Frontal cortex (tissue), 4 donors: ENCODE measurements at places on chromosomes 1 and 21.

DNA sequence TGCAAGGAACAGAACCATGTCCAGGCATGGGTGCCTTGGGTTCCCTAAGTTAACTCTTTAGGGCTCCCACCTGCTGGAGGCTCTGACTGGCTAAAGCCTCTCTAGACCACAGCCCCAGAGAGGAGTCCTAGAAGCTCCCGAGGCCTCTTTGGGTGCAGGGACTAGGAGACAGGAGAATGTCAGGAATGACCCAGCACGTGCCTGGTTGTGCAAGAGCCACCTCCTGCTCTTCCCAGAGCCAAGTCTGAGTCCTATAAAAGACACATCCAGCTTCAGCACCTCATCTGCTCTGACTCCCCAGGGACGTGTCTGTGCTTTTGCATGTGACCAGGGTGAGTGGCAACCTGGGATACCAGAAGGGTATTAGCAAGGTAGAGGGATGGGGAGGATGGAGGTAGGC lies at the start of gene LCE2D:
Gene LCE2D, plus strand, starts transcription at position 283 of the 400 bp plus-strand sequence. CDS start 726 bp downstream, outside the sequence.
- DNase-seq: no peak

DNA sequence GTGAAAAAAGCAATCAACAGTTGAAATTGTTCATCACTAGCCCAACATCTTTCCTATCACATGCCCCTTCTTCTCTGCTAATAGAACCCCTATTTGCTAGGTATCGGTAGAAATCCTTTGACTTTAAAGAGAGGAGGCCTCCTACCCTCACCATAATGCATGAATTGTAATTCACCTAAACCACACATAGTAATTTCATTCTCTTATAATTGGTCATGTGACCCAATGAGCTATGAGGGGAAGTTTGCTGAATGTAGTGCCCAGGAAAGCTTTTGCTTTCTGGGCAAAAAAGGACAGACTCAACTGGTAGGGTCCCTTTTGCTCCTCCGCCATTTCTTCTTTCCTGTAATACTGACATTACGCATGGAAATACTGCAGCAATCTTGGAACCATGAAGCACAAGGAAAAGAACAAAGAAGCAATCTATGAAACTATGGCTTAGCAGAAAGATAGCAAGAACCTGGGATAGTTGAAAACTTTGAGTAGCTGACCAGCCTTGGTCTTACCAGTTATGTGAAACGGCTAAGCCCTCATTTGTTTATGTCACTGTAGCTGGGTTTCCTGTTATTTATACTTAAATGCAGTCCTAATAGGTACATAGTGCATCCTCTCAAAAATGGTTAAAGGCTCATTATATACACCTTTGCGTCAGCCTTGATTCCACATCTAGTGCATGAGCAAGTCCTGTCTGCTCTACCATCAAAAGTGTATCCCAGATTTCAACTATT lies 10.2 kb upstream of the CHI3L2 start:
- no peak for DNase-seq

DNA sequence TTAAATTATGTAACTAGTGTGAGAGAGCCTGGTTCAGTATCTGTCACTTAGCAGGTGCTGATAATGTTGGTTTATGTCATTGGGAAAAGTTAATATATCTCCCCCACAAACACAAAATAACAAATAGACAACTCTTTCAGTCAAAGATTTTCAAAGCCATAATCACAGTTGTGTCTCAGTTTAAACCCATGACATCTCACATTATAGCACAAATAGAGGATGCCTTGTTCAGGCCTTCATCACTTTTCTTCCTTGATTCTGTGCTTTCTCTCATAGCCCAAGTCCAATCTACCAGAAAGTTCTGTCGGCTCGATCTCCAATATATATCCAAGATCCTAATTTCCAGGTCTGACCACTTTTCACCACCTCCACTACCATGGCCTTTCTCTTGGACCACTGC lies 6.2 kb upstream of the EPS15 start:
- no peak for DNase-seq

GRCh38 chr21:35019631-35020032 lies 29.5 kb downstream of the RUNX1 start:
- no peak for DNase-seq

- DNase-seq: no peak
Measured at GRCh38 chr1:18109058-18109755, 1.6 kb downstream of the IGSF21 start.

GRCh38 chr1:160657250-160657781 lies 10.5 kb upstream of the SLAMF1 start:
- DNase-seq: no peak

DNA sequence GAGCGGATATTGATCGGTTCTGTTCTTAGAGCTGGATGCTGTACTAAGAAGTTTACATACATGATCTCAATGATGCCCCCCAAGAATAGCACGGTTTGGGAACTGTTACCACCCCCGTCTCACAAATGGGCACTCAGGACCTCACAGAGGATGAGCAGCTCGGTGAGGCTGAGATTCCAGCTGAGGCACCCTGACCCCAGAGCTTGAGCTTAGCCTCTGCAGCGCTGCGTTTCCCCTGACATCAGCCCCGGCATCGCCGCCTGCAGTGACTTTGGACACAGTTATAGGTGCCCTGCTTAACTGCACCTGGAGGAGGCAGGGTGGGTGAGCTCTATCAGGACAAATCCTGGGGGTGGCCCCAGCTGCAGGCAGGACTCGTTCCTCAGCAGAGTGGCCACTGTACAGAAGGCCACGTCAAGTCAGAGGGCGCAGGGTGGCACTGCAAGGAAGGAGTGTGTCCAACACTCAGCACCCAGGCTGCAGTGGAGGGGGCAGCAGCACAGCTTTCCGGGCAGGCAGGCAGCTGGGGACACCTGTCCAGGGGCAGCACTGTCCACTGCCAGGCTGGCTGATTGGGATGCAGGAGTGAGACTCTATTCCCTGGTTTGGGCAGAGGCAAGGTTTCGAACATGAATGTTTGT lies 65.8 kb upstream of the ABCG1 start:
- no peak for DNase-seq

GRCh38 chr1:78101514-78101913 lies 55.7 kb downstream of the GIPC2 start:
- no peak for DNase-seq

- no peak for DNase-seq
Measured at GRCh38 chr1:188027613-188028012, 1198.9 kb downstream of the PLA2G4A start.

DNA sequence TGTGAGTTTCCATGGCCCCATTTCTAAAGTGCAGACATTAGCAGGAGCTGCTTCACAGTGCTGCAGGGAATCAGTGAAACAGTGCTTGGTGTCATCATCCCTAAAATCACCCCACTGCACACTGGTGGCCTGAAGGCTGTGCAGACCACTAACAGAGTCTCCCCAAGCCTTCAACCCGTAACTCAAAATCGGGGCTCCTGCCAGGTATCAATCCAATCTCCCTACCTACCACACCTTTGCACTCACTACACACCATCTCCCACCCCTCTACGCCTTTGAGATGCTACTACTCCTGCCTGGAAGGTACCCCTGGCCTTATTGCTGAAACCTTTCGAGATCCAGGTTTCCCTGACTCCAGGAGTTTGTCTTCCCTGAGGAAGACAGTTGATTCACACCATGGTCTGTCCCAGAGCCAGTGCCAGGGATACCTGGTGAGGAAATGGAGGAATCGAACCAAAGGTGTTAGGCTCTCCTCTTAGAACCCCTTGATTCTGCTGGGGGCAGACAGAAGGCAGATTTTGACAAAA lies 25.5 kb downstream of the SLC2A1 start:
- no peak for DNase-seq

GRCh38 chr1:223487887-223488259 lies 94.7 kb downstream of the CCDC185 start:
- DNase-seq: no peak

- DNase-seq: no peak
Measured at GRCh38 chr1:114892194-114892918, 37.7 kb downstream of the SYCP1 start.

- DNase-seq: no peak
Measured at GRCh38 chr1:153610334-153610733, 2.6 kb downstream of the S100A16 start.

DNA sequence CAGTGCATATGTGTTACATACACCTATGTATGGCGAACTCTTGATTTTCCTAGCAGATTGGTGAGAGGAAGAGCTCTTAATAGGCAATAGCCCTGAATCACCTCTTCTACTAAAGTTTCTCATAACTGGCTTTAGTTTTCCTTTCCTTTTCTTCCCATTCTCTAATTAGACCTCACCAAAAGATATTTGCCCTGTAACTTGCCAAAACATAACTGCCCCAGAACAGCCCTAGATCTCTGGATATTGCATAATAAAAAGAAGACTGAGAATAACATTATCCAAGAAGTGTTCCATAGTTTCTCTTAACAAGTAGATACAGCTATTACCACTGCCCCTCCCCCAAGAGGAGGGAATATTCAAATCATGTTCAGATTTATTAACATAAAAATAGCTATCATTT lies 16.3 kb downstream of the SGIP1 start:
- no peak for DNase-seq

- no peak for DNase-seq
Measured at GRCh38 chr1:12669529-12670068, 25.7 kb downstream of the AADACL4 start.

- DNase-seq: no peak
Measured at GRCh38 chr21:39537571-39537970, 75.2 kb upstream of the B3GALT5 start.

GRCh38 chr1:22206551-22207125 lies 63.7 kb upstream of the WNT4 start:
- DNase-seq: no peak

DNA sequence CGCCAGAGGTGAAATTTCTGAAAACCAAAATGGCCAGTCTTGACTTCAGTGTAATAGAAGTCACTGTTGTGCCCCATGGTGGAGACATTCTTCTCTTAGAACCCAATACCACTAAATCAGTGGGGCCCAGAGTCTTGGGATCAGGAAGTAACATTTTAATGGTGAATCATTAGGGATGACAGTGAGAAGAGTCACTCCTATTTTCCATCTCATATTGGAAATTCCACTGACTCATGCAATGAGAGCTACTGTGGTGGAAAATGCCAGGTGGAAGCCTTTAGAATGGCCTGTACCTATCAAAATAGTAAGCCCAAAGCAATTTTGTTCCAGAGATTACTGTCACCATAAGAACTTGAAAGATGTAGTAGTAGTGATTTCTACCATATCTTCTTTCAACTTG lies 20.6 kb upstream of the PPM1J start:
- DNase-seq: no peak

- DNase-seq: no peak
Measured at GRCh38 chr1:195941314-195941713, 666.9 kb downstream of the KCNT2 start.

GRCh38 chr1:183003203-183003602 lies 20.0 kb upstream of the LAMC1 start:
- no peak for DNase-seq

- no peak for DNase-seq
Measured at GRCh38 chr1:236209185-236209584, 66.8 kb downstream of the GPR137B start.

DNA sequence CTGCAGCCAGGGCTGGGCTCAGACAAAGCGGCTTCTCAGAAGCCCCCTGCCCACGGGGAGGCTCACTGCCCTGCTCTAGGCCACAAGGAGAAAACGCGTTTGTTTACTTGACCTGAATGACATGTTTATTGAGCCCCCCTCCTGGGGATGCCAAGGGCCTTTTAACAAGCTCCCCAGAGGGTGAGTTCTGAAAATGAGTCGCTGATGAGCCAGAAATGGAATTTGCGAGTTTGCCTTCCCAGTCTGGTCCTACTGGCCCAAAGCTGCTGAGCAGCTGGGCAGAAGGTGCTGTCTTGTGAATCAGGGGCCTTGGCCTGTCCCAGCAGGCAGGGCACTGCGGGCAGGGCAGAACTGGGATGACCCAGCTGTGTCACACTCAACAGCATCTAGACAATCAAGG lies 120.6 kb downstream of the SYF2 start:
- DNase-seq: no peak

DNA sequence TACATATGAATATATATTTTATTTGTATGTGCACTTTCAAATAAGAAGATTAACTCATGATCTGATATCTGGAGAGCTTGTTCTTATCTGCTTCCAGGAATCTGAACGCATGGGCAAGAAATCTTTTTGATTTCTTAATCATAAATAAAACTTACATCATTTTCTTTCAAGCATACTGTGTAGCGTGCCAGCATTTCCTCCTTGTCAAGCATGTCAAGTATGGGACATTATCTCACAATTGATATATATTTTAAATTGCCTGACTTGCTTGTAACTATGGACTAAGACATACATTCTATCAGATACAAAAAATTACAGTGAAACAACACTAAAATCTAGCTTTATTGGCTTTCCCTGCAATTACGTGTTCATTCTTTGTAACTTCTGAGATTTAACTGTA lies 1128.2 kb downstream of the PLA2G4A start:
- no peak for DNase-seq

DNA sequence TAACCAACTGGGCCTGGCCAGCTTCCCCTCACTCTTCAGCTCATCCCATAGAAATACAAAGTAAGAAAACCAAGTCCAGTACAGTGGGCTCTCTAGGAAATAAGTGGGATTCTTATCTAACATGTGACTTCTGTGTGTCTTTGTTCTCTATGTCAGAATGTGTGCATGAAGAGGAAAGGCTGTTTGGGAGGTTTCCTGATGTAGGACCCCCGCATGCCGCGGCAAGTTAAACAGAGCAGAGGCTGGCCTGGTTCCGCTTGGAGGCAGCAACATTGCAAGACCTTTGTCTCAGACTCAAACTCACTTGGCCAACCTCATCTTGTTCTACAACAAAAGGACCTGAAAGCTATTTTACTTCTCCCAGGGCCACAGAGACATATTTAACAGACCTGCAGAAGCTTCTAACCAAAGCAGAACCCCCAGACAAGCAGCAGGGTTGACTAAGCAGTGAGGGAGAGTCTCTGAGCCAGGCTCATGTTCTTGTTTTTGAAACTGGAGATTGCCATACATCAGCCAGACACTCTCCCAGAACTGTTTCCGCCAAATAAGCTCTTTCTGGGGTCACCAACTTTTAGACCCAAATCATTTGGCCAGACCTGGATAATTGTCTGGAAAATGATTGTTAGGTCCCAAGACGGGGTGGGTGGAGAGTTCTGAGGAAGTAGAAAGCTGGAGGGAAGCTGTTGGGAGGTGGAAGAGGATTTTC lies 6.2 kb downstream of the MTARC2 start:
- DNase-seq: no peak

- DNase-seq: no peak
Measured at GRCh38 chr1:81681601-81682266, 119.0 kb upstream of the ADGRL2 start.

GRCh38 chr1:119622311-119623192 lies 25.5 kb downstream of the ZNF697 start:
- DNase-seq: no peak

DNA sequence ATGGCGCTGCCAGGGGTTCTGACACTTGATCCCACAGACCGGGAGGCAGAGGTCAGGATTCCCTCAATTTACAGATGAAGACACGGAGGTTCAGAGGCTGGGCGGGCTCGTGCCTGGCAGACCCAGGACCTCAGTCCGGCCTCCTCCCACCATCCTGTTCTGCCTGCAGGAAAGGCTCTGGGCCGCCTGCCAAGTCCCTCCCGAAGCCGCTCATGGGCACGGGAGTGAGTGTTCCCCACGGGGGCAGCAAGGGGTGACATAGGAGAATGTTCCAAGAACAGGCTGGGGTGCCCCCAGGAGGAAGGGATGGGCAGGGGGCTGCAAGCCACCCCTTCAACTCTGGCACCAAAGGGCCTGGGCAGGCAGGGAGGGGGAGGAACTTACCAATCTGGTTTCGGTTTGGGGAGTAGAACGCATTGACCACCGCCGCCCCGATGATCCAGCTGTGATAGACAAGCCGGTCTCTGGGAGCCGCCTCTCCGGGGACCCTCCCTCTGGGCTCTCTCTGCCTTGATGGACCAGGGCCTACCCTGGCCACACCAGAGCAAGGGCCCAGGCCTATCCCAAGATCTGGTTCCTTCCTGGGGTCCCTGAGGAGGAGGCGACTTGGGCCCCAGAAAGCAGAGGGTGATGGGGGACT lies 7.5 kb downstream of the PRXL2B start:
- no peak for DNase-seq
